Naive B cell (primary cell): ENCODE measurements at places on chromosomes 13 and 19. TPM values are rescaled to one million over a fixed set of nuclear protein-coding genes. Genes with fewer than 3 reads are reported as not detected.

Gene KASH5
- polyA plus RNA-seq, result not detected

Gene CEACAM21
- 15.7 TPM for polyA plus RNA-seq

Gene COL5A3
- not detected for polyA plus RNA-seq

Gene KLK14
- polyA plus RNA-seq, result not detected

Gene FUT6
- not detected for polyA plus RNA-seq

Gene PDX1
- polyA plus RNA-seq, result not detected

Gene FEM1A
- polyA plus RNA-seq, result 3.2 TPM

Gene NLRP4
- 0.84 TPM for polyA plus RNA-seq

Gene CEACAM4
- not detected for polyA plus RNA-seq

Gene EPSTI1
- 21.6 TPM for polyA plus RNA-seq

Gene PLPPR3
- not detected for polyA plus RNA-seq

Gene KLK8
- not detected for polyA plus RNA-seq

Gene MATK
- polyA plus RNA-seq, result 3.2 TPM

Gene GRAMD1A
- polyA plus RNA-seq, result 13.7 TPM

Gene CCDC194
- not detected for polyA plus RNA-seq

Gene MADCAM1
- polyA plus RNA-seq, result 0.34 TPM

Gene PCDH17
- polyA plus RNA-seq, result not detected
